NCI-H774 (cell line): ENCODE measurements at places on chromosomes 11 and 22.

GRCh38 chr22:27107824-27108223, 450.4 kb downstream of the MIAT start:
- no peak for DNase-seq

- no peak for DNase-seq
Measured at GRCh38 chr11:1450344-1450875, 36.2 kb downstream of the MOB2 start.

- DNase-seq = no peak
Measured at GRCh38 chr11:3907590-3907989, 52.1 kb downstream of the STIM1 start.

DNA sequence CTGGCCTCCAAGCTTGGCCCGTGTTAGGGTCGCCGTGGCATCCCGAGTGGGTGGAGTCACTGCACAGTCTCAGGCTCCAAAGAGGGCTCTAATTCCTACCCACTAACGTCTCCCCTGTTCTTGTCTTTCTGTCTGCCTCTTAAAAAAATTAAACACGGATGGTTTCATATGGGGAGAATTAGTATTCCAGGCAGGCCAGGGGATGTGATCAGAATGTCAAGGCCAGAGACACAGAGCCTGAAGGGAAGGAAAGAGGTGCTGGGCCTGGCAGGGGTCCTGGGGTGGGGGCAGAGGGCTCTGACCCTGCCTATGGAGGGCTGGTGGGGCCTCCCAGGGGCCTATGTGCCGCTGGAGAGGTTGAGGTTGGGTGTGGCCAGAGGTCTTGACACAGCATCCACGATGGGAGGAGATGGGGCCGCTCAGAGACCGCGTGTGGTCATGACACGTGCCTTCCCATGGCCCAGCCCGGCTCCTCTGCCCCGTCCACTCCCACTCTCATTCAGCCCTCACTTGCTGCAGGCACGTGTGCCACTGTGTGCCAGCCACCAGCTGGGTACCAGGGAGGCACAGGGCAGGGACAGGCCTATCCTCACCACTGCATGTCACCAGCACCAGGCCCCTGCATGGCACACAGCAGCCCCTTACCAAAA, 56.5 kb downstream of the FLRT1 start:
- DNase-seq = no peak

DNA sequence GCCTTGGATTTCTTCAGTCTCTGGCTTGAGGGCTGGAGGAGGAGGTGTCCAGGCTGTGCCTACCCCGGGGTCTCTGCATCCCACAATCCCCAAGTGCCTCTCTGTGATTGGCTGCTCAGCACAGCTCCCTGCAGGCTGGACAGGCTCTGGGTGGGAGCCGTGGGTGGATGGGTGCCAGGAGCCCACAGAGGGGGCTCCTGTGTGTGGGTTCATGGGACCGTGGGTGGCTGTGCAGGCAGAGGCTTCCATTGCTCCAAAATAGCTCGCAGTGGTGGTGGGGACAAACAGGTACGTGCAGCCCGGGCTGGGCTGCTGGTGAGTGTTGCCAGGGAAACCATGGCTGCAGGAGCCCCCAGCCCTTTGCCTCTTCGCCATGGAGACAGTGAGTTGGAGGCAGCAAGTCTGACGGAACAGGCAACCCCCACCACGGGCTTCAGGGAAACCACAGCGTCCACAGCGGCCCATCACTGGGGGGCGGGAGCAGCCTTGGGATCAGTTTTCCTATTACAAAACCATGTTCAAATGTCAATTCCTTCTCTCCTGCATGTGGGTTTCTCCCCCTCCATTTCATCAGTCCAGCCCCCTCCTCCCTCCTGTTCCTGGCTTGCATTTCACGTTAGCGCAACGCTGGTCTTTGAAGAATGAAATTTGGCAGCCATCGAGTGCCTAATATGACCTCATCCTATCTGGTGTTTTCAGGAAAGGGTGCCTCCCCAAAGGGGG, 155.2 kb downstream of the TRIM29 start:
- no peak for DNase-seq

- DNase-seq = peak; percentile 91
Measured at GRCh38 chr11:100445231-100445735, 241.8 kb upstream of the ARHGAP42 start.

DNA sequence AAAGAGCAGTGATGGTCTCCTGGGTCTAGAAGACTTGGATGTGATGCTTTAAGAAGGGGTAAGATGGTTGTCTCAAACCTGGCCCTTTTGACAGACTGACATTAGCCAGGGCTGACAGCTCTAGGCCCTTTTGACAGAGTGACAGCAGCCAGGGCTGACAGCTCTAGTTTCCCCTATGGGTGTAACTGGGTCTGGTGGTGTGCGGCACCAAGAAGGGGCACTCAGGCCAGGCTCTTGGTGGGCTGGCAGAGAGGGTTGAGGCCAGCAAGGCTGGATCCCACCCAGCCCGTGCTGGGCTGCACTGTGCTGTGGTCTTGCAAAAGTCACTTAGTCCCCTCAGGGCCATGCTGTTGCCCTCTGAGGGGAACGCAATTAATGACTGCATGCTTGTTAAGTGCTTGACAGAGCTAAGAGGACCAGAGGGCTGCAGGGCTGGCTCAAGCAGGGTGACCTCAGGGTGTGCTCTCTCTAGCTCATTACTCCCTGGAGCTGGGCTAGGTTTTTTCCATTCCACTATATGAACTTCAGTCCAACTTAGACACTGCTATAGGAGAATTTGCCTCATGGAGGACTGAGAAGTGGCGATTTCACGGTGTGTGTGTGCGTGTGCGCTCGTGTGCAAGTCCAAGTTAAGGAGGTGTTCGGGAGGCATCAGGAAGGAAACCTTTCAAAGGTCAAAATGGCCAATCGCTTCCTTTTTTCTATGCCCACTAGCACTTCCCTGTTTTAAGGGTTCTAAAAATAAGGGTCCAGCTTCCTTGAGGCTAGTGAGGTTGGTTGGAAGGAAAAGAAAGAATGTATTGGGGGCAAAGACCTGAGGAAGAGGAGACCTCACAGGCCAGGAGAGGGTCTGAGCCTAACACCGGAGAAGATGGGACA, 4.4 kb downstream of the UBASH3B start:
- DNase-seq = no peak

GRCh38 chr22:30314915-30315314, 11.8 kb downstream of the TBC1D10A start:
- no peak for DNase-seq

DNA sequence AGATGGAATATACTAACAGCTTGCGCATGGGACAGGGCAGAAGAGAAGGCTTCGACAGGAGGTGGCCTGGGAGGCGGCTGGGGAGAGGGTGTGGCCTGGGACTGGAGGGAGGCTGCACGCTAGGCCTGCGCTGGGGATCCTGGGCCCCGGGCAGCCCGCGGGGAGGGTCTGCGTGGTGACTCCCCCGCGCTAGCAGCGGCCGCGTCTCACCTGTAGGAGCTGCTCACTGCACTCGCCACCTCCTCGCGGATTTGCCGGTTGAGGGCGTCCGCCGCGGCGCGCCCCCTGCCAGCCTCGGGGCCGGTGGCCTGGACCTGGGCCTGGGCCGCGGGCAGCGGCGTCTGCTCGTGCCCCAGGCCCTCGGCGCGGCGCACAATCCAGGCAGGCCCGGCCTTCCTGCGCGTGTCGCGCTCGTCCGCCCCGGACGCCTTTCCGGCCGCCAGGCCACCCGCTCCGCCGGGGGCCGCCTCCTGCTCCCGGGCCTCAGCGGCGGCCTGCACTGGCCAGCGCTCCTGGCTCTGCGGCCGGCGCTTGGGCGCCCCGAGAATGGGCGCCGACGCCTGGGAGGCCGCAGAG, 1.5 kb downstream of the MAP6 start:
- no peak for DNase-seq

GRCh38 chr22:26677217-26677616, 19.8 kb downstream of the MIAT start:
- DNase-seq = no peak

- DNase-seq = no peak
Measured at GRCh38 chr11:116808262-116809175, 14.6 kb downstream of the APOA4 start.

- DNase-seq = no peak
Measured at GRCh38 chr11:19886498-19886897, 173.9 kb downstream of the NAV2 start.

- no peak for DNase-seq
Measured at GRCh38 chr11:72352859-72353551, 81.3 kb downstream of the CLPB start.

- DNase-seq = no peak
Measured at GRCh38 chr22:50316114-50317065, 8.9 kb upstream of the PLXNB2 start.

DNA sequence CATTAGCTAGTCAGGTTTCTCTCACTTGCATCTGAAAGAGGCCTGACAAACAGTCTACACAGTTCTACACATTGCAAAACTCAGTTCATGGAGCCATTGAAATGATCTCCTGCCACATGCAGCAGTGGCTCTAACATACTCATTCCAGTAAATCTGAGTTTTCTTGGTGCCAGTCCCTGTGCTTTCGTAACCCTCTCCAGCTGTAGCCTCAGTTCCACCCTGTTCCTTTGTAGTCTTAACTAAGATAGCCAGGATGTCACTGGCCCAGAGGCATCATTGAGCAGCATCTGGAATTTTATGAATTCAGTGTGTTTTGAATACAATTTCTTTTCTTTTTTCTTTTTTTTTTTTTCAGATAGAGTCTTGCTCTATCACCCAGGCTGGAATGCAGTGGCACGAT, 37.4 kb upstream of the ZBED5 start:
- DNase-seq = no peak
